ENCODE measurements at places on chromosomes 2 and 18.

DNA sequence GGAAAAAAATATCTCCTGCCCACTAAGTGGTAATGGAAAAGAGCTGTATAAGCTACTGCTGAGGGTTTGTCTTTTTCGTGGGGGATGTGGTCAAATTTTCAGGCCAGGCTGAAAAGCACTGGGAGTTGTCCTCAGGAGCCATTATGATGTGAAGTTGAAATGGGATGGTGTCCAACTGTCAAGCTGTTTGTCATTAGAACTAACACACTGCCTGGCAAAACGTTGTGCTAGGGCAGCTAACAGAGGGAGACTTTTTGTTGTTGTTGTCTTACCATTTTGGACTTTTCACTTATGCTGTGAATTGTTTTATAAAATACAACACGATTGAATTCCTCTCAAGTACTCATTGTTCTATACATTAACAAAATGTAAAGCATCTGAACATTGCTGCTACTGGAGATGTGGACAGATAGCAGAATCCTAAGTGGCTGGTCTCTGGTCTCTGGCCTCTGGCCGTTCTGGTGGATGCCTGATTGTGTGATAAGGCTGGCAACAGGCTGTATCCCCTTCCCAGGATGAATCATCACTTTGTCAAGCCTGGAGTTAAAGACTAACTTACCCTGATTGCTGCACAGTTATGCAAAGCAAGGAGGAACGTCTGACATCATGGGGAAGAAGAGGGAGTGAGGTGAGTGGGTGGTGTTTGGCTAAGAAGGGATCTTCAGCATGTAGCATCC lies 2.3 kb downstream of the MYO1B start:
- no peak for DNase-seq

- DNase-seq: no peak
These were observed 12.2 kb downstream of the SESTD1 start for GRCh38 chr2:179252423-179252822.

- DNase-seq: peak; percentile 43
These were observed 118.9 kb downstream of the PXDN start for GRCh38 chr2:1625281-1626001.

GRCh38 chr2:40289771-40290404 lies 162.0 kb downstream of the SLC8A1 start:
- no peak for DNase-seq

GRCh38 chr2:36921984-36922383 lies 44.4 kb downstream of the STRN start:
- DNase-seq: no peak

DNA sequence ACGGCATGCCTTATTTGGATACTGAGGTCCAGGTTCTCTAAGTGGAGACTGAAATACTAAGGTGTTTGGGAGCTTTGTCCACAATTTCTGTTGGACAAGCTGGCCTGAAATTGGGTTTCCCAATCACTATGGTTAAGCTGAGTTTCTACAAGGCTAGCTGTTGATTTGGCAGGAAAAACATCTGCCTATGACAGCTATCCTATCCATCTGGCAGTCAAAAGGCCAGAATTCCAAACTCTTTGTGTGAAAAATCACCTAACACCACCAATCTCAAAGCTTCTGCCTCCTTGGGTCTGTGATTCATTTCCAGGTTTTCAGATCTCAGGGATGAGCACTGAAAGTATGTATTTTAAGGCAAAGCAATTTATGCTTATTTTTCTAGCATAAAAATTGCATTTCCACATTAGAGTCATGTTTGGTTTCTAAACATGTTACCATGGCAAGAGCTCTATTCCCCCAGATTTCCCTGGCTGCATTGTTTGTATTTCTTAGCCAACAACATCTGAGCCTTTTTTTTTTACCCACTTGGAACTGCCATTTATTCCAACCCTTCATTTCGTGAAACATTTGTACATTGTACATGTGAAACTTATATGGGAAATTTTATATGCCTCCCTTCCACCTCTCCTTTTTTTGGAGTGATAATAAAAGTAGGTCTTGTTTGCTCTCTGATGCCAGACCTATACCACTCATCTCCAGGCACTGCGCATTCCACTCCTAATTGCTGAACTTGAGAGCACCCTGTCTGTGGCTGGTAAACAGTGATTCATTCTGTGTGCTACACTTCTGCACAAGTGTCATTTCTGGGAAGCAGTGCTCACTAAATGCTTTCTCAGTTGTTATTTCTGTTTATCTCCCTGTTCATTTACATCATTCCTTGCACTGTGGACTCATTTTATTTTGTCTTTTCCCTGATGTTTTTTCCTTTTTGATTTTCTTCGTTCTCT lies 15.9 kb upstream of the CCDC85A start:
- no peak for DNase-seq

- no peak for DNase-seq
These were observed 34.4 kb downstream of the PLEKHA3 start for GRCh38 chr2:178514664-178515063.

GRCh38 chr2:69594341-69594740 lies 49.2 kb downstream of the AAK1 start:
- DNase-seq: no peak

- DNase-seq: no peak
These were observed at the start of gene SP140L for GRCh38 chr2:230326453-230327417. Gene SP140L, plus strand, starts transcription at chr2:230327193. Its CDS starts 77 bp downstream, at chr2:230327270.

DNA sequence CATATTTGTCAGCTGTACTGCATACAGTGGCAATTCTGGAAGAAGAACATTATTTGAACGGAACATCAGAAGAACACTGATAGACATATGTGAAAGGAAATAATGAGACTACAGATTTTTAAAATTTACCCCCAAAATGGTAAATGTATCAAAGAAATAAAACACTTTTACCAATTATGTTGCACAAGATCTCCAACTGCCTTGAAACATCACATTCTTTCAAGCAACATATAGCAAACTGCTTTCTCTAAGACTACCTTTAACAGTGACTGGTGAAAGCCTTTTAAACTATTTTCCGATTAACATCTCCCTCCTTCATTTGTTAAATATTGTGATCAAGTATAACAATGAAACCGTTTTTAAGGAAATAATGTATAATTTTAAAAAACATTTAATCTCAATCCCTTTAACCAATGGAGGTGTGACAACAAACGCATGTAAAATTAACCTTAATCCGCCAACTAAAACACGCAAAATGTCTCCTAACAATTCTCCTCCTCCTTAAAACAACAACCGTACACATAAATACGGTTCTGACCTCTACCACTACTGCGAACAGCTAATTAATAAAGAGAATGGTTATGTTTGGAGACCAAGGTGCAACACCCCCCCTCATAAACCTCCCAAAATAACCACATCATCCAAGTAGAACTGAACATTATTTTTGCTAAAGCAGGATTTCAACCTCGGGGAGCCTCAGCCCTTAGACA lies 2.4 kb downstream of the FBXO11 start:
- DNase-seq: no peak

DNA sequence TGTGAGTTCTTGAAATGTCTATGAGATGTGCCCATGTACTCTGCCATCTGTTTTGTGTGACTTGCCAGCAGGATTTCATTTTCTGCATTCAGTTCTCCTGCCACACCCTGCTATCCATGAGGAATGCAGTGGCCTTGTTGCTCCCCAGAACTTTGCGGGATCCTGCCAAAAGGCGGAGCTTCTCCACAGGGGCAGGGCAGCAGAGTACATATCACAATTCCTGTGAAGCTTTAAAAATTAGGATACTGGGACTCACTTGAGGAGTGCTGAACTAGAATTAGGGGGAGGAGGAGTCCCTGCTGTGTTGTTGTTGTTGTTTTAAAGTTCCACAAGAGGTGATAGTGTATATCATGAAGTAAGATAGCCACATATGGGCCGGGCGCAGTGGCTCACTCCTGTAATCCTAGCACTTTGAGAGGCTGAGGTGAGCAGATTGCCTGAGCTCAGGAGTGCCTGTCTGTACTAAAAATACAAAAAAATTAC lies 76.4 kb downstream of the TANC1 start:
- no peak for DNase-seq

GRCh38 chr18:32714571-32715148 lies 58.2 kb downstream of the KLHL14 start:
- peak; percentile 67 for DNase-seq
